ENCODE measurements at places on chromosomes 12 and 14.

DNA sequence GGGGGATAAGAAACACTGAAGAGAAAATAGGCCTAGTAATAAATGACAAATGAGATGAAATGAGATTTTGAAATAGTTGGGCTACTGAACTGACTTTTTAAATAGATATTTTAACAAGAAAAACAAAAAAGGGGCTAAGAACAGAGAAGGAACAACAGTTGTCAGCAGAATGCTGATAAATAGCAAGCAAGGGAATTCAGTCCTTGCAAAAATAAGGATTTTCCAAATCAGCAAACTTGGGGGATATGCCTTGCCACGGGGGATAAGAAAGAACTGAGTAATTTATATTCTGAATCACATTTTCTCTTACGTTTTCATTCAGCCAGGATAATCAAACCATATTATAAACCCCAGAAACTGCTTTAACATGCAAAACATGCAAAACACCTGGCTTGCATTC, 12.9 kb upstream of the CCDC196 start:
- no peak for DNase-seq

- no peak for DNase-seq
Observed at GRCh38 chr14:47675466-47676314, at the start of gene MDGA2. TSS of gene MDGA2 (minus strand) at chr14:47675605.

- DNase-seq = no peak
Observed at GRCh38 chr14:102557434-102558226, 34.8 kb upstream of the RCOR1 start.

DNA sequence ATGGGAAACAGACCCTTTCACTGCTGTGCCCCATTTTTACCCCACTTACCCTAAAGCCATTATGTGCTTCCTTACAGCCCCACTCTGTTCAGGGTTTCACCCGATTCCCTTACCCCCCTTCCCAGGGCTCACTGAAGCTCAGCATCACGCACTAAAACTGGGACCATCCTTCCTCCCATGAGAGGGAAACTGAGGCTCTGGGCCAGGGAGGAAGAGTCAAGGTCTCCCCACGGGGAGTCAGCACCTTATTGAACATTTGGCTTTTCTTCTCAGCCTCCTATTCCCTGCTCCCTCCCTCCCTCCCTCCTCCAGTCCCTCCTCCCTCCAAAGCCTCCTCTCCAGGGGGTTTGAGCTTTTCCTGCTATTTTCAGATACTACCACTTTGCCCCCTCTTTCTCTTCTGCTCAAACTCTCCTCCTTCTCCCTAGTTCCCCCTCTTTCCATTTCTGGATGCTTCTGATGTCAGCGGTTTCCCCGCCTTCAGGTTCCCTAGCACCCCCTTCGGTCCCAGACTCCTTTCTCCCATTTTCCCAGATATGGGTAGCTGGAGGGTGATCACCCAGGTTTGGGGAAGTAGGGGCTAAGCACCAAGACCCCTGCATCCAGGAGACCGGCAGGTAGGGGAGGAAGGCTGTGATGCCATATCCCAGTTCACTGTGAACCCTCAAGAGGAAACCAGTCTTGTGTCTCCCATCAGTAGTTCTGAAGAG, 960 bp downstream of the GPR162 start:
- DNase-seq = no peak

- DNase-seq = no peak
Observed at GRCh38 chr14:81120501-81120900, 100.3 kb downstream of the GTF2A1 start.

GRCh38 chr12:25207411-25207810, 12.4 kb downstream of the ETFRF1 start:
- no peak for DNase-seq

GRCh38 chr12:10155966-10156365, 16.0 kb downstream of the OLR1 start:
- DNase-seq = no peak

GRCh38 chr12:130835011-130835410, 4.0 kb downstream of the STX2 start:
- DNase-seq = no peak

DNA sequence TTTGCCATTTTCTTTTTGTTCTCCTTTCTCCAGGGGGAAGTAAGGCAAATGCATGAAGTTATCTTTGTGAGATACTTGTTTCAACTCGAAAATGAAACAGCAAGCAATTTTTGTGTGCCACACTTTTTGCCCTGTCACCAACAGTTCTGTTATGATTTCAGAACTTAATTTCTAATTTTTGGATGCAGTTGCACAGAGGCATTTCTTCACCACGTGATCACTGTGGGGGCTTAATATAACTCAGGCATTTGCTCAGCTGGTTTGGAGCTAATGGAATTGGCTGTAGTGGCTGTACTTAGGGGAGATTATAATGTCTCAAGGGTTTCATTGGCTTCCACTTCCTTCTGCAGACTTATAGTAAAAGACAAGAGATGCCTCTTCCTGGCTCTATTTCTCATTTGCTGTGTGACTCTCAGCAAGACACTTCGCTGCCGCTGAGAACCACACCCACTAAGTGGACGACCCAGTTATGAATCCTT, 452.4 kb downstream of the RAD51B start:
- DNase-seq = no peak

GRCh38 chr14:106842687-106843086, 1316.3 kb downstream of the TMEM121 start:
- no peak for DNase-seq

DNA sequence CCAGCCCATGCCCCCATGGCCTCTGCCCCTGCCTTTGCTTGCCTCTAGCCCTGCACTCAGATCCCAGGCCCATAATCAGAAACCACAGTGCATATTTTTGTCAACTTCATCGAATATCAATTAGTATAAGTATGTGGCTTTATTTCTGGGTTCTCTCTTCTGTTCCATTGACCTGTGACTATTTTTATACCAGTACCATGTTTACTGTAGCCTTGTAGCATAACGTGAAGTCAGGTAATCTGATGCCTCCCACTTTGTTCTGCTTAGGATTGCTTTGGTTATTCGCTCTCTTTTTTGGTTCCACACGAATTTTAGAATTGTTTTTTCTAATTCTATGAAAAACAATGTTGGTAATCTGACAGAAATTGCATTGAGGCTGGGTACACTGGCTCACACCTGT, 14.9 kb downstream of the EEA1 start:
- DNase-seq = no peak

GRCh38 chr12:121214855-121215745, 5.2 kb downstream of the P2RX4 start:
- peak; percentile 79 for DNase-seq

DNA sequence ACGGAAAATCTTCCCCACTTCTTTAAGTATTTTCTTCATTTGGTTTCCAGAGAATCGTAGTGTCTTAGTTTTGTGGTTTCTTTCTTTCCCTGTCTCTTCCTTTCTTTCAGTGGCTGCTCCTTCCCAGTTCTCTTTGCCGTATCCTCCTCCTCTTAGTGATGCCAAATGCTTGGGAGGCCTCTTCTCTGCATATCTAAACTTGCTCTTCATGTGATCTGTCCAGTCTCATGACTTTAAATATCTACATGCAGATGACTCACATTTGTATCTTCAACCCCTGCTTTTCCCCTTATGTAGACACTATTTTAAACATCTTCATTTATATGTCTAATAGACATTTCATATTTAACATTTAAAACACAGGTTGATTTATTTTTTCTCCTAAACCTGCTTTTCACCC, 149.2 kb downstream of the PTCSC3 start:
- DNase-seq = no peak

DNA sequence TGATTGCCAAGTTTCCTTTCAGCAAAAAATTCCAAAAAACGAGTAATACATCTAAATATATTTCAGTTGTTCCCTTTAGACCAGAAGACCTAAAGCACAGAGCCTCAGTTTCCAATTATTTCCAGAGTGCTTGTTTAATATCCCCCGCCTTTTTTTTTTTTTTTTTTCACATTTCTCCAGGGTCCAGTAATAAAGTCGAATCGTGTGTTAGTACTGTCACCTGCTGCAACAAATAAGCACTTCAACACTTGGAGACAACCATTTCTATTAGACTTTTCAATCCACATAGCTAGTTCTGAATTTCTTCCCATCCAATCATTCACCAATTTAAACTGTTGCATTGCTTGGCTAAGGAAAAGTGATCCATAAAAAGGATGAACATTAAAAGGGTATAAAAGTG, 13.6 kb downstream of the PDE6H start:
- no peak for DNase-seq

- no peak for DNase-seq
Observed at GRCh38 chr12:111126331-111126730, 206.0 kb upstream of the MYL2 start.

DNA sequence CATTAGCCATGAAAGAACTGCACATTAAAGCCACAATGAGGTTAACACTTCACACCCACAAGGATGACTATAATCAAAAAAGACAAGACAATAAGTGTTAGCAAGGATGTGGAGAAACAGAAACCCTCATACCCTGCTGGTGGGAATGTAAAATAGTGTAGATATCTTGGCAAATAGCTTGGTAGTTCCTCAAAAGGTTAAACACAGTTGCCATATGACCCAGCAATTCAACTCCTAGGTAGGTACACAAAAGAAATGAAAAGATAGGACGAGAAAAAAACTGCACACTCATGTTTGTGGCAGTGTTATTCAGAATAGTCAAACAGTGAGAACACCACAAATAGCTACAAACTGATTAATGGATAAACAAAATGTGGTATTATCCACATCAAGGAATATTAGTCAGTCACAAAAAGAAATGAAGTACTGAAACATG, 93.5 kb downstream of the ATXN2 start:
- no peak for DNase-seq

GRCh38 chr14:53331921-53332320, 178.8 kb upstream of the DDHD1 start:
- no peak for DNase-seq

DNA sequence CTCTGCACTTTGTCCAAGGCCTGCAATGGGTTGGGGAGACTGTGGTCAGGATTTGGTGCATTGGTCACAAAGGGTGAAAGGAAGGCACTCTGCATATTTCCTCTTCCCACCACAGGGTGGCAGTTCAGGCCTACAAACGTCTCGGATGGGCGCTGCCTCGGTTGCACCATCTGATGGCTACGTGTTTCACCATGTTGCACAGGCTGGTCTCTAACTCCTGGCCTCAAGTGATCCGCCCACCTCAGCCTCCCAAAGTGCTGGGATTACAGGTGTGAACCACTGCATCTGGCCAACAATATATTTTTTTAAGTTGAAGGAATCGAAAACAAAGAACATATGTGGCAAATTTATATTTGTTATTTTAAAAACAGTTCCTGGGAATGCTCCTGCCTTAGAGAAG, 35.1 kb downstream of the TMBIM6 start:
- DNase-seq = peak; percentile 47

- DNase-seq = no peak
Observed at GRCh38 chr14:98138666-98139065, 1133.3 kb downstream of the BCL11B start.

GRCh38 chr14:99621948-99622347, 17.9 kb upstream of the CCDC85C start:
- no peak for DNase-seq

DNA sequence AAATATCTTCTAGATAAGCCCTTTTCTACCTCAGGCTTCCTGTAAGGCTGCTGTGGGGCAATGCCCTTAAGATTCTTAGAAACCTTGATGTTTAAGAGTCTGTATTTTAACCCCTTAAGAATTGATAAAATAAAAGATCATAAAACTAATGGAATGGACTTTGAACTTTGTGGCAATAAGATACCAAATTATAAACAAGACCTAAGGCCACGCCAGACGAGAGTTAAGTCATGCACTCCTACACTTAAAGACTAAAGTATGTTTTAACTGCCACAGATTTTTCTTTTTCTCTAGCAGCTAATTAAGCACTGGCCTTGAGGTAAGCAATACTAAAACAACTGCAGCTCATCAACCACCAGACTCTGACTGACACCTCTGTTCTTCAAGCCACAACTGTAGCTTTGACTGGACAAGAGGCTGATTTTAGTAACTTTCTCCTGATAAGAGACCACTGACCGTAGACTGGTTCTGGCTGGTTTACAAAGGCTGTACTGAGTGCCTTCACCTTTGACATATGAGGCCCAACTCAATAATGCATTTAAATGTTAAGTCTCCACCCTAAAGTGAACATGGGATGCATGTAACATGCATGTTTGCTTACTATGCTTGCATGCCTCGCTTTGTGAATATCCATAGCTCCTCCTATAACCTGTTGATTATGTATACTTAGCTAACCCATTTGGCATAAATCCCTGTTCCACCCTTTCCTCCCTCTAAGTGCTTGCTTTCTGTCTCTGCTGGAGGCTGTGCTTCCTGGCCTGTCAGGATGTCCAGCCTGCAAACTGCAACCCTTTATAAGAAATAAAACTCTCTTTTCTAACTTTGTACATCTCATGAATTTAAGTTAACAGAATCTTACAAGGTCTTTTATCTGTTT, 71.9 kb downstream of the KLHL28 start:
- no peak for DNase-seq

DNA sequence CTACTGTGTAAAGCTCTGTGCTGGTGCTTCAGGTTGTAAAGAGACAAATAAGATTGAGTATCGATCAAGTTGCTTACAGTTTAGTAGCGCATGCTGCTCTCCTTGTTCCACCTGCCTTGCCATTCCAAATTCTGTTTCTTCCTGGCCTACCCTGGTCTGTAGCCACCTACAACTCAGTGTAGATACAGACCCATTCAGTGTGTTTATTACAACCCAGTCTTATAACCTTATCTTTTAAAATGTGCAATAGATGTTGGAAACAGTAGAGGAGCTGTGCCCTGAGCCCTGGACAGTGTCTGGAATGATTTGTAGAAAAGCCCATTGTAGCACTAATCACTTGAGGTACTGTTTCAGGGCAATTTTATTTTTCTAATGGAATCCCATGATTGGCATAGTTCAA, 68.5 kb downstream of the DIP2B start:
- DNase-seq = no peak

DNA sequence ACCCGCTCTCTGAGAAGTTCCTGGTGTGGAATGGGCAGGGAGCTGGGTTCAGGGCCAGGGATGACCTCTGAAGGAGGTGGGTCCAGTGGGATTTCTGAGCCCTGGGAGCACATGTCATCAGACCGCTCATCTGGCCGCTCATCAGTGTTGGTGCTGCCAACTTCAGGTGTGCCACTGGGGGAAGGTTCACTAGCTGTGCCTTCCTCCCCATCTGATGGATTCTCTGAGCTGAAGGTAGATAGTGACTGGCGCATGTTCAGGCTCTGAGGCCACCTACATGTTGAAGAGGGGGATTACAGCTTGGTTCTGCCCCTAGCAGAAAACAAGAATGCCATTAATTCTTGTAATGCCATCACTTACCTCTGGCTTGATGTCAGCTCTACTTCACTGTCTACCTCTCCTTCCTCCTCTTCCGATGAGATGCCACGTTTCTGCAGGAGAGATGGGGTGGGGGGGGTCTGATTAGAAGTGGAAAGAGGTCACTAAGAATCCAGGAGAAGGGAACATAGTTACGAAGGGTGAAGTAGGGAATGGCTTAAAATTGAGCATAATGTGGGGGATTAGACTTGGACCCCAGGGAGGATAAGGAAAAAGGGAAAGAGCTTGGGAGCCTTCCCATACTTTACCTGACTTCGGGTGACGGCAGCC, 17.2 kb downstream of the MAP3K12 start:
- DNase-seq = no peak

GRCh38 chr14:39440975-39441374, 8.7 kb upstream of the FBXO33 start:
- DNase-seq = no peak

Data from AG09309 (cell line).